ENCODE measurements at places on chromosomes 3 and 15.

GRCh38 chr3:27756877-27757276 is 34.8 kb upstream of the EOMES start:
- no peak for DNase-seq

DNA sequence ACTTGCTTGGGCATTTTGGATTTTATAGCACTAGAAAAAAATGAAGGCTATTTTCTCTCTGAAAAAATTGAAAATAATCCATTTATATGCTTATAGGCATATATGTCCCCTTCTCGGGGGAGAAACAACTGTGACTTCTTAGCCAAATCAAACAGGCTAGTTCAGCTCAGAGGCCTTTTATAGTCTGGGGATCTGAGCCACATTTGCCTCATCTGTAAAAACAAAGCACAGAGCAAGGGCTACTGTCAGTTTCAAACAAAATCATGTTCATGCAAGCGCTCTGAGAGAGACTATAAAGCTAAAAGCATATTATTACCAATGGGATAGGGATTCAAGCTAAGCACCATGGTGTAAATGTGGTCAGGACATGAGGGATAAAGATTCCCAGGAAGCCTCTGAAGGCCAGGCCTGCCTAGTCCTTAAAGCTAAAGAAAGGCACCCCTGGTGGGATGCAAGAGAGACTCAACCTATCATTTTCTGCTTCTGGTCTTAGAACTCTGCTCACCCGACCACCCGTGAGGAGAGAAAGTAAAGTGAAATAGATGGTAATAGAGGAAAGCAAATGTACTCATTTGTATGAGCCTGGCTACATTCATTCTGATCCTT is 51.0 kb upstream of the IL12A start:
- no peak for DNase-seq

DNA sequence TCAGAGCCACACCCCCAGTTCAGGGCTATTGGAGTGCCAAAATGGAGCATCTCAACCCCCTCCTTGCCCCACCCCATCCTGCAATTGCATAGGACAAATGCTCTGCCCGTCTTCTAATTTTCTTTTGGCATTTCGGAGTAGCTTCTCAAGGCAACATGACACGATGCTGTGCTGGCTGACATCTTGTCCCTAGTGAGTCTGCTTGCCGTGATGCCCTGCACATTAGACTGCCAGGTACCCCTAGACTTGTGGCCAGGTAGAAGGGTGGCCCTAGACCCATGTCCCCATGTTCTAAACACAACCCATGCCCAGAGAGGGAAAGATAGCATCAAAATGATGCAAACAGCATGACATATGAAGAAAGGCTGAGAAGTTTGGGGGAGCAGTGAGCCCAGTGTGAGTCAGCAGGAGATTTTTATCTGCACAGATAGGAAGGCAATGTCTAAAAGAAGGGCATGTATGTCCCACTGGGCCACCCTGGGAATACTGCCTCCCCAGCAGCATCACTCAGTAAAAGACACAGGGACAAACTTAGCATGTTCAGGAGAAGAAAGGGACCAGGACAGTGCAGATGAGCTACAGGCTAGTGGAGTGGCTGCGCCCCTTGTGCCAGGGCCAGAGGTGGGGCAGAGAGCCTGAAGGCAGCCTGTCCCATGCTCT is 36.8 kb downstream of the CA12 start:
- no peak for DNase-seq

GRCh38 chr3:127606086-127606805 is 8.0 kb downstream of the MCM2 start:
- no peak for DNase-seq

DNA sequence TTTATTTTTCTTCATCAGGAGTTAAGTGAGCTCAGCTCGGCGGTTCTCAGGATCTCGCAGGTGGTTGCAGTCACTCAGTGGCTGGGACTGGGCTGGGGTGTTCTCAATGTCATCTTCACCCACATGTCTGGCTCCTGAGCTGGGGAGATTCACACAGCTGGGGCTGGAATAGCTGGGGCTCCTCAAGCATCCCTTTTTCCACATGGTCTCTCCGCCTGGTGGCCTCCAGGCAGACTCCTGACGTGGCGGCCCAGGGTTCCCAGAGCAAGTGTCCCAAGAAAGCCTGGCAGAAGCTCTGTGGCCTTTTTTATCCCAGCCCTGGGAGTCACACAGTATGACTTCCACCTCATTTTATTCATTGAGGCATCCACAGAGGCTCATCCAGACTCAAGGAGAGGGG is 84.1 kb upstream of the ANKRD34C start:
- DNase-seq: no peak

GRCh38 chr3:48478626-48479555 is 25.1 kb downstream of the SHISA5 start:
- no peak for DNase-seq

- DNase-seq: no peak
These were observed 127.6 kb upstream of the MME start for GRCh38 chr3:154952553-154952952.

DNA sequence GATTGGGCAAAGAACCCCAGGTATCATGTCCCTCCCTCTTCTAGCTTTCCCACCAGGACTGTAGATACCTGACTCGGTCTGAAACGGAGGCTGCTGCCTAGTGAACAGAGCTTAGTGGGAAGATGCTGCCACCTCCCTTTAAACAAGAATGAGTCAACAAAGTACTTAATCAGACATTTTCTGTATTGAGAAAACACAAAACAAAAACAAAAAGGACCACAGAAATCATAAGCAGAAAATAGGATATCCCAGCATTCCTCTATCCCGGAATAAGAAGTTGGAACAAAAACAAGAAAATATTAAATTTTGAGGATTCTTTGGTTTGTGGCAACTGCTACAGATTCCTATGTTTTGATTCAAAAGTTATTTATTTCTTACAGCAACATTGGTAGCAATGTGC is 51.7 kb upstream of the COL8A1 start:
- no peak for DNase-seq

GRCh38 chr3:126460381-126460780 is 15.3 kb downstream of the ZXDC start:
- no peak for DNase-seq

Measured in NCI-H187 treated with DMSO at 0.1 percent for 48 hours (cell line).